ENCODE measurements at places on chromosomes 1 and 21.

DNA sequence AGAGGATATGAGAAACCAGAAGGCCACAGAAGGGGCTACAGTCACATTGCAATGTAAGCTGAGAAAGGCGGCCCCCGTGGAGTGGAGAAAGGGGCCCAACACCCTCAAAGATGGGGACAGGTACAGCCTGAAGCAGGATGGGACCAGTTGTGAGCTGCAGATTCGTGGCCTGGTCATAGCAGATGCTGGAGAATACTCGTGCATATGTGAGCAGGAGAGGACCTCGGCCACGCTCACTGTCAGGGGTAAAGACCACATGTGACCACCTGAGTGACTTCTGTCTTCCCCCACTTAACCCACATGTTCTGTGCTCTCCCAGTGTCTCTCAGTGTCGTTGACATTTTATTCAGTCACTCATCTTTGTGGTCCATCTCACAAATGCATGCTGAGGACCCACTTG is 92.1 kb downstream of the OBSCN start:
- no peak for DNase-seq

DNA sequence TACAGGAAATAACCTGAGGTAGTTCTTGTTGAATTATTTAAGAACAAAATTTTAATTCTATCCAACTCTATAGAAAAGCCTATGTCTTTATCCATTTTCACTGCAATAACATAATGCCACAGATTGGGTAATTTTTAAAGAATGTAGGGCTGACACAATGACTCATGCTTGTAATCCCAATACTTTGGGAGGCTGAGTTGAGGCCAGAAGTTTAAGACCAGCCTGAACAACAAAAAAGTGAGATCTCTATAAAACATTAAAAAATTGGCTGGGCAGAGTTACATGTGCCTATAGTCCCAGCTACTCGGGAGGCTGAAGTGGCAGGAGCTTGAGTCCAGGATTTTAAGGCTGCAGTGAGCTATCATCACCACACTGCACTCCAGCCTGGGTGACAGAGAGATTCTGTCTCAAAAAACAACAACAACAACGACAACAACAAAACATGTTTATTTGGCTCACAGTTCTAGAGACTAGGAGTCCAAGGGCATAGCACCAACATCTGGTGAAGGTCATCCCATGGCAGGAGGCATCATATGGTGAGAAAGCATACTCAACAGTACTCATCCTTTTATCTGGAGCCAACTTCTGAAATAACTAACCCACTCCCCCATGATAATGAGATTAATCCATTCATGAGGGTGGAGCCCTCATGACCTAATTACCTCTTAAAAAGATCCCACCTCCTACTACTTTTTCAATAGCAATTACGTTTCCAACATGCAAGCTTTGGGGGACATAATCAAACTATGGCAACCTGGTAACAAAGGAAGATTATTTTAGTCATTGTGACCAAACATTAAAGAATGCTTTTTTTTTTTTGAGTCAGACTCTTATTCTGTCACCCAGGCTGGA is 59.6 kb downstream of the ABL2 start:
- no peak for DNase-seq

DNA sequence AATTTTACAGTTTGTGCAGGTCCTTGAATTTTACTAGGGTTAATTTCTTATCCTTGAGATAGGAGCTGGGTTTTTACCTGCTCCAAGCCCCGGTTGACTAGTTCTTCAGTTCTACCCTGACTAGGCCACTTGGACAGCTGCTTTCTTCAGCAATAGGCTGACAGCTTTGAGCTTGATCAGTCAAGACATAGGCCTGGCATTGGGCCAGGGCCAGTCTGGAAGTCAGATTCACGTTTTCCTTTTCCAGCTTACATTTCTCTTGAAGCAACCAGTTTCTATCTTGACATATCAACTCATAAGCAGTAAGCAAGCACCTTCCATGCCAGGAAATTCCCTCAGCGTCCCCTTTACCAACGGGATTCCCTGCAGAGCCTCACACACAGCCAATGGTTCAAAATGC is 63.7 kb upstream of the AJAP1 start:
- DNase-seq: no peak

DNA sequence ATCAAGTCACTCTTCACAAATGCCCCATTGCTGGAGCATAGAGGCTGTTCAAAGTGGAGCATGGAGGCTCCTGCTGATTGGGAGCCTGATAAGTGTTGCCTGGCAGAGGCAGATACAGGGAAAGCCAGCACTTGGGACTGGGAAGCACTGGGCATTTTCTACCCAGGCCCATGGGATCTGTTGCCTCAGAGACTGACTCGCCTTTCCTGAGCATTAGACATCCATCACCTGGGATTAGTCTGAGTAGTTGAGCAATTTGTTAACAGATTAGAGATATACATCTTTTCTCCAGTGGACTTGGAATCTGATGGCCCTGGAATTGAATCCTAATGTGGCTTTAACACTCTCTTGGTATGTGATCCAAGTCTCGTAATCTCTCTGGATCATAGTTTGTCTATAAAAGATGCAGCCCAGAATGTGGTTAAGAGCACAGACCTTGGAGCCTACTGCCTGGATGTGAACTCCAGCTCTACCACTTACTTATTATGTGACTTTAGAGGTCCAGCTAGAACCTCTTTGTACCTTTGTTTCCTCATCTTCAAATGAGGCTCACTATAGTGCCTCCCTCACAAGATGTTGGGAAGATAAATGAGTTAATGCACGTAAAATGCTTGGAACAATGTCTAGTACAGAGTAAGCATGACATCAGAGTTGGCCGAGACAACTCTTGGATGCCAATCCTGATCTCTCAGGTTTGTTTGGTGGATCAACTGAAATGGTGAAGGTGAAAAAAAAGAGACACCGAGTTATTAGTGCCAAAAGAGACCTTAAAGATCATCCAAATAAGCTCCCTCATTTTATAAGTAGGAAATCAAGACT is 38.3 kb upstream of the NRDC start:
- DNase-seq: no peak

- no peak for DNase-seq
Measured at GRCh38 chr1:42767510-42768000, 506 bp downstream of the C1orf50 start.

DNA sequence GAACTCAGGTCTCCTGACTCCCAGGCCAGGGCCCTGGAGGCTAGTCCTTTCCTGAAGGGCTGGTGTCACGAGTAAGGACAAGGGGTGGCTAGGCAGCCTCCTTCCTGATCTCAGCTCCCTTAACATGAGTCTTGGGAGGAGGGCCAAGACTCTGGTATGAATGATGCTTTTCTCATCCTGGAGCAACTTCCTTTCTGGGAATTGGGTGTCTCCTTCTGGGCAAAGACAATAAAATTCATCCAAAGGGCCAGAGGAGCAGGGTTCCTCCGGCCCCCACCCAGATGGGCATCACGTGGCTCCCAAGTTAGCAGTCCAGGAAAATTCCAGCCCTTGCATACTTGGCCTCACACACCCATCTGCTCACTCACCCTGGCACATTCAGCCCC is at the start of gene FAM167B:
FAM167B (plus strand) TSS at position 335 of the 386 bp plus-strand sequence. CDS start 200 bp downstream, outside the sequence.
- no peak for DNase-seq

DNA sequence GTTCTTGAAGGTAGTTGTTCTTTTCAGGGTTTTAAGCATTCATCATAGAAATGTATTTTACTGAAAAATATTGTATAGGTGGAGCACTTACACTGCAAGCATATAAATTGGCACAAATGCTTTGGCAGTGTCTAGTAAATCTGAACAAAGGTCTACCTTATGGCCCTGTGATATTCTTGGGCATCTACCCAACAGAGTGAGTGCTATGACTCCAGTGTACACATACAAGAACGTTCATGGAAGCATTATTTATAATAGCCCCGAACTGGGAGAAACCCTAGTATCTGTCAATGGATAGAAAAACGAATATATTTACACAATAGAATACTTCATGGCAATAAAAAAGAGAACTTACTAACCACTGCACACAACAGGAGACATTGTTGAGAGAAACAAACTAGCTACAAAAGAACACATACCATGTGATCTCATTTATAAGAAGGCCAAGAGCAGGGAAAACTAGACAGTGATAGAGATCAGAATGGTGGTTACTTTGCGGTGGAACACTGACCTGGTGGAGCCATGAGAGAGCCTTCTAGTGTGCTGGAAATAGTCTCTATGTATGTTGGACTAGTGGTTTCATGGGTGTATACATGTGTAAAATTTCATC is 96.0 kb downstream of the MAB21L3 start:
- DNase-seq: no peak

DNA sequence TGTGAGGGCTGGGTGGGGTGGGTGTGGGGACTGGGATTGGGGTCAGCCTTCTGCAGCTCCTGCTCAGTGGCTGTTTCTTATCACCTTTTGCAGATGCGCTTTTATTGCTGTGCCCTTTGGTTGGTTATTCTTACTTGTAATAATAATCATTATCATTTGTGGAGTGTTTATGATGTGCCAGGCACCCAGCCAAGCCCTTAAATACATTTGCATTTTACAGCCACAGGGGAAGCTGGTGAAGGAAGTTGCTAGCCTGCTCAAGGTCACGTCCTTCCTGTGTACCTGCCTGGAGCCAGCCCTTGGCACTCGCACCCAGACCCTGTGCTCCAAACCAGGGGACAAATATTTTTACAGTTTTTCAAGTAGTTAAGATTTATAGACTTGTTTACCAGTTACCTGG is 144.0 kb downstream of the PGBD5 start:
- DNase-seq: no peak

DNA sequence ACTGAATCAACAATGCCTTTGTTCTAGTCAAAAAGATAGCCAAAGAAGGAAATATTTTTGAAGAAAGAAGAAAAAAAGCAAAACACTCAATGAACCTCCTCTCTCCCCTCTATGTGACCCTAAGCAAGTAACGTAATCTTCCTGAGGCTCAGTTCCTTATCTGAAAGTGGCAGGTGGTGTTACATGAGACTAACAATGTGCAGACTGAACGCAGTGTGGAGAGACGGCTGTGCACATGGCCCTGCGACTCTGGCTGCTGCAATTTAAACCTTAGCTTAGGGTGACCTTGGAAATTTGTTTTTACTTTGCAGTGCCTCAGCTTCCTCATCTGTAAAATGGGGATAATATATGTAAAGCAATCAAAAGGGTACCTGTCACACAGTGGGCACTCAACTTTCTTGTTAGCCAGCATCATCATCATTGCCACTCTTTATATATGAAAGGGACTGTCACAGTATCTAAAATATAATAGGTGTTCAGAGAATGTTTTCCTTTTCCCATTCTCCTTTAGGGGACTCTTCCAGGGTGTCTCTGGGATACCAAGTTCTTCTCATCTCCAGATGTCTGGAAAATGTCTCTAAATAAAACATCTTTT is 100.1 kb upstream of the JUN start:
- no peak for DNase-seq

DNA sequence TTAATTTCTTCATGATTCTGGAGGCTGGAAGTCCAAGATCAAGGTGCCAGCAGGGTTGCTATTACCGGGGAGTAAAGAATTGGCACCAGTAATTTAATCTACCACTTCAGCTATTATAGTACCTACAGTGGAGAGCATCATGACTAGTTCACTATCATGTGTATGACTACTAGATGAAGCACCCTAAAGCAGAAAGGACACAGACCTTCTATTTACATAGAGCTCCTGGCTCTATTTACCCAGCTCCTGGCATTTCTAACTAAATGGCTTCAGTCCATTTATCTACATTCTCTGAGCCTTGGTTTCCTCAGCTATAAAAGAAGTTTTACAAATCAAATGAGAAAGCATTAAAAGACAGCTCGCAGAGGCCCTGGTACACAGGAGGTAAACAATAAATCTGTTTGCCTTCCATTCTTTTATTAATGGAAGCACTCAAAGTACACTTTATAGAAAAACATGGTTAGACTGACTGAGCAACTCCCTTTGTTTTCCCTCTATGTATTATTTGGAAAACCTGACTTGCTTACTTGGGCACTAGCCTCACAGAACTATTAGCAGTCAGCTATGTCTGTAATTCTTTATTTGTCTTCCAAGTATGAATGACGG is 203.0 kb downstream of the SLC35F3 start:
- DNase-seq: no peak

DNA sequence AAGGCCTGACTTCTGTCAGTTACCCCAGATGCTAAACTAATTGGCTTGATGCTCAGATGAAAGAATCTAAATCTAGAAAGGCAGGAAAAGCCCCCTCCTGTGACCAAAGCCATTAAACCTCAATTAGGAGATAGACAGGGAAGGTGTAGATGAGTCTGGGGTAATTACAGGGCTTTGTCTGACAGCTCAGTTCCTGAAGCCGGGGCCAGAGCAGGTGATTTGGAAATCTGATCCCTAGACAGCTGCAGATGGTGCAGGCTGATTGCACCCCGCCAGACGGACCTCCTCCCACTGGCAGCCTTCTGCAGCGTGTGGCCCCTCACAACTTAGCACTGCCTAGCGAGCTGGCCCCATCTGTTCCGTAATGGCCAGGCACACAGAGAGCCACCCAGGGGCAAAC is 395.1 kb downstream of the HLX start:
- DNase-seq: no peak

DNA sequence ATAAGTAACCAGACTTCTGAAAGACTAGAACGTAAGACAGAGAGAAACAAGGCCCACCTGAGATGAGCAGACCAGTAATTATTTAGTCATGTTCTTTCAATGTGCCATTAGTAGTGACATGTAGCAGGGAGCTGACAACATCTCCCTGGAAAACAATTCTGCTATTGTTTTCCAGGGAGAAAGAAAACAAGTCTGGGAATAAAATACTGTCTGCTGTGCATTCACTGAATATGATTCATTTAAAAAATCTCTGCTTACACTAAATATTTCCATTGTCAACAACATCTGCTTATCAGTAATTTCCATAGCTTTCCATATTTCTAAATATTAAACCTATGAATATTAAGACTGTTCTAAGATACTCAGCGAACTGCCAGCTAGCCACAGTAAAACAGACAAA is 80.0 kb downstream of the VCAM1 start:
- no peak for DNase-seq

GRCh38 chr1:32352831-32353383 is 9.4 kb downstream of the FAM229A start:
- no peak for DNase-seq

GRCh38 chr1:162072740-162073139 is 3.2 kb downstream of the NOS1AP start:
- DNase-seq: no peak

DNA sequence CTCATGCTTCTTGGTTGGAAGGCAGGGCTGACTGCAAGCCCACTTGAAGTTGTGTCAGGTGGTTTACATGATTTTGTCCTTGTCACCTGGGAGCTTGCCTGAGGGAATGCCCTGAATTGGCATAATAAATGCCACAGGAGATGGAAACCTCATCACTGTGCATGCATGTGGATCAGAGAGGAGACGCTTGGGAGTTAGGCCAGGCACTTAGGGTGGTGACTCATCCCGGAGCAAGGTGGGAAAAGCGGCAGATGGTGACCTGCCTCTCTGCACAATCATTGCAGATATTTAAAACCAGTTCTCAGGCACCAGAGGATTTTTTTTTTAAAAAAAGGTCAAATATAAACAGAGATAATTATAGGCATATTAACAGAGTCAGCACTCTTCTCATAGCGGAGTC is 202.2 kb upstream of the KIAA0040 start:
- no peak for DNase-seq
